ENCODE measurements at places on chromosomes 5 and 9. TPM values are rescaled to one million over a fixed set of nuclear protein-coding genes. Genes with fewer than 3 reads are reported as not detected.
A peak's percentile ranks its signal among the peaks of the same experiment; 100 is the strongest.

DNA sequence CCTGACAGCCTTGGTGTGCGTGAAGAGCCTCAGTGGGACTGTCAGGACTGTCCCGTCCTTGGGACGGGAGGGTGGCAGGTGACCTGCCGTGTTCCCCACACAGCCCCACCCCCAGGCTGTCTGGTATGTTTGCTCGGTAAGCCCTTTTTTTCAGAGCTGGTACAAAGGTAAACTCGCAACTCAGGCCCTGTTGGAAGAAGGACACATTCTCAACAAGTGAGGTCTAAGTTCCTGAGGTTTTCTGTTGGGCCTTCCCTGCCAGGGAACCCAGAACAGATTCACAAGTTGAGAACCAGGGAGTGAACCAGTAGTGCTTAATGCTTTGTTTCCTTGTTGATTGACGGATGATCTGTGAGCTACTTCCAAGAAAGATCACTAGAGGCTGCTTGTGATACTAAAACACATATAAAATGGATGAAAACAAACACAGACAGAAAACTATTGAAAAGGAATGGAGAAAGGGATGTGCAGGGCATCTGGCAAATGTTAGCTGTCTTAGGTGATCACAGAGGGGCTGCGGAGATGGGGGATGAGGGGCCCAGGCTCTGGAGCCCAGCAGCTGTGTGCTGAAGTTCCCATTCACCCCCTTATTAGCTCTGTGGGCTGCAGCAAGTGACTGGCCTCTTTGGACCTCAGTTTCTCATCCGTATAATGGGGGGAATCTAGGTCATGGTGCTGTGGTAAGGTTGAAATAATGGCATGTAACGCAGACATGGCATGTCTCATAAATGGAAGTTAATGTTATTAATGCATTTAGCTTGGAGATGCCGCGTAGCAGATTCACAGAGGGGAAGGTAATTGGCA is 2.7 kb downstream of the NDST1 start:
- DNase-seq, result no peak

DNA sequence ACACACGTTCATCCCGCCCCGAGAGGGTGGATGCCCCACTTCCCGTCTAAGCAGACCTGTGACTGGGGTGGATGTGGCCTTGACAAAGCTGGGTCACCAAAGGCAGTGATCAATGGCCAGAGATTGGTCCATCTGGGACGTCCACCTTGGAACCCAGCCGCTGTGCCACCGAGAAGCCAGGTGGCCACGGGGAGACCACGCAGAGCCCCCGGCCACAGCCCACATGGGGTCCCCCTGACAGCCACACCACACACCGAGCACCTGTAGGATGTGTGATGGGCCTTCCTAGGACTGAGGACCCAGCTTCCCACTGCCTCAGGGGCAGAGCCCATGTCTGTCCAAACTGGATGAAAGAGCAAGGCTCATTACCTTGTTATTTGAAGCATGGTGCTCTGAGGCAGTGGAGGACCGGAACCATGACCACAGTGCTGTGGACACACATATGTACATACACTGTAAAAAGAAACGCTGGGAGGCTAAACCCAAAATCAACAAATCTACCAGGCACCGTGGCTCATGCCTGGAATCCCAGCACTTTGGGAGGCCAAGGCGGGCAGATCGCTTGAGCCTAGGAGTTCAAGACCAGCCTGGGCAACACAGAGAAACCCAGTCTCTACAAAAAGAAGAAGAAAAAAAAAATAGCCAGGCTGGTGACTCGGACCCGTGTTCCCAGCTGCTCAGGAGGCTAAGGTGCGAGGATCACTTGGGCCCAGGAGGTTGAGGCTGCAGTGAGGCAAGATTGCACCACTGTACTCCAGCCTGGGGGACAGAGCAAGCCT is 50.1 kb downstream of the MRPL36 start:
- peak; percentile 19 for DNase-seq

DNA sequence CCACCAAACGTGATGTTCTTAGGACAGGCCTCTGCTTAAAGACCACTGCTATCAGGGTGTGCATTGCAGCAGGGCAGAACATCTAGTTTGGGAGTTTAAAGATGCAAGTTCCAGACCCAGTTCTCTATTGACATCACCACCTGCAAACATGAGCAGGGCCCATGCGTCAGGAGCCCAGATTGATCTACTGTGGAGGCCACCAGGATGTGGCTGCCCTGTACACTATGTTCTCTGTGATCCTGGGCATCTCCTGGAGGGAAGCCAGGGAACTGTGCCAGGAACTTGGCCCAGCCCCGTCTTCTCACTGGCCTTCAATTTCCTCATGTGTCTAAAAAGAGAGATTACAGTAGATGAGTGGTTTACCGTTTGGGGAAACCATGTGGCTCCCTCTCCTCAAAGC is 87.1 kb downstream of the PDE6A start:
- no peak for DNase-seq

DNA sequence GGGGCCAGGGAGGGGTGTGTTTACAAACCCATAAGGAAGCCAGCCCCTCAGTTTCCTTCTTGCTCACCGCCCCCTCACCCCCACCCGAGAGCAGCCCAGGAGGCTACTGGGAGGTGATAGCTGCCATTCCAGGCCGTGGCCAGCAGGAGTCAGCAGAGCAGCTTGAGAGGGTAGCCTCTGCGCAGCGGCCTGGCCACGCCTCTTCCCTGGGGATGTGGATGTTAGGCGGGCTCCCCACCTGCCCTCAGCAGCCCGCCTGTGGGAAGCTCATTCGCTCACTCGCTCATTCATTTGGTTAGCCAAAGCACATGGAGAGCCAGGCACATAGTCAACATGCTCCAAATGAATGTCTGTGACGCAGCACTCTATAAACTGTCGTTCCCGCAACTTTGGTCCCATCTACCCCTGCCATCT is 6.1 kb upstream of the DPM2 start:
- peak; percentile 82 for DNase-seq

GRCh38 chr9:76401580-76402354 is 7.5 kb upstream of the RFK start:
- no peak for DNase-seq

The CNTNAP3B gene
- not detected for total RNA-seq

DNA sequence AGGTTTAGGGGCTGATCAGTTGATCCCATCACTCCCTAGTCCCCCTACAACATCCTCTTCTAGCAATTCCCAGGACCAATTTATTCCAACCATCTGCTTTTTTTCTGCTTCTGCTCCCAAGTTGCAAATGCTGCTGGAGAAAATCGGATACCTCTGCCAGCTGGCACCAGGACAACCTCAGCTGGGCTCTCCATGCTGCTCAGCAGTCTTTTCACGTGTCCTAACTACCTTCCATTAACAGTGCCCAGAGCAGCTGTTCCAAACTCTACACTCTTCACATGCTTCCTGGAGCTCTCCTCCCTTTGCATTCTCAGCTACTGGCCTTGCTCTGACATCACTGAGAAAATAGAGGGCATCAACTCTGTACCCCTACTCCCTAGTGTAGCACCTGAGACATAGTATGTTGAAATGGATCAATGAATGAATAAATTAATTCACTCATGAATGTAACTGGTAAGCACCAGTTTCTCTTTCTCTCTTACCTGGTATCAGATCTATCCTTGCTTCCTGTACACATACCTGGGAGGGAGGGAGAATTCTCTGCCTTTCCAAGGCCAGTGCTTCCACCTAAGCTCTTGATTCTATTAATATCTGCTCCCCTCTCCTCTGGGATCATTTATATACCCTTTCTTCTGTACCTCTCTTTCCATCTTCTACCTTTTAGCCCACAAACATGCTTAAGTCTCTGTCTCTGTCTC is 191.0 kb downstream of the RAB3C start:
- DNase-seq, result no peak

DNA sequence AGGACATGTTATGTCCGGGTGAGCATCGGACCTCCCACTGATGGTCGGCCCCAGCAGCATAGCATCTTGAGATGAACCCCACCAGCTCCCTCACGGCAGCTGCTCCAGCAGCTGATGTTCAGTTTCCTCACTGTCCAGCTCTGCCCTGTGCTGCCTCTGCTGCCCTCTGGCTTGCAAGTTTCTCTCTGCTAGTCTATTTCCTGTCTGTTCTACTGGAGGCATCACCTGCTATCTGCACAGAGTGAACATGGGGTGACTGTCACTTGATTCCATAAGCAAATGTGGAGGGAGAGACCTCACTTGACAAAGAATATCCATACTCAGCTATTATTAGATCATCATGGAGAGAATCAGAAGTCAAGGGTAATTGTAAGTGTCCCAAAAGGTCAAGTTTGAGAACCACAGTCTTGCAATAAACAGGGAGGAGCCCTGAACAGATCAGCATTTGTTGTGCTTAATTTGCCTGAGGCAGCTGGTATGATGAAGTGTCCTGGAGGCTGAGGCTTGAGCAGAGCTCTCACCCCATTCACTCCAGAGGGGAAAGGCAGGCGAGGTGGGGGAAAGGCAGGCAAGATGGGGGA is 702.8 kb downstream of the SEMA5A start:
- no peak for DNase-seq

- DNase-seq, result no peak
These were observed 49.2 kb upstream of the RPL26L1 start for GRCh38 chr5:172909931-172910502.

GRCh38 chr5:127092690-127093089 is 19.4 kb upstream of the C5orf63 start:
- no peak for DNase-seq

Data from activated naive CD8-positive, alpha-beta T cell treated with anti-CD3 and anti-CD28 coated beads, Interleukin-2, amount 10 ng/mL, durations not matched to agents 7 days and 5 days (primary cell).